ENCODE measurements at places on chromosomes 7 and 10. TPM values are rescaled to one million over a fixed set of nuclear protein-coding genes. Genes with fewer than 3 reads are reported as not detected.

Gene FOXL3
- total RNA-seq, result not detected

Gene ZFYVE27
- total RNA-seq, result 15.7 TPM

Gene ACTL6B
- not detected for total RNA-seq

Gene DMBT1
- not detected for total RNA-seq

Gene MBL2
- total RNA-seq, result not detected

Gene MTERF1
- total RNA-seq, result 10.4 TPM

Gene RSPH10B
- total RNA-seq, result 2.1 TPM

Gene PTPRE
- 154 TPM for total RNA-seq

Gene SPDYE8
- not detected for total RNA-seq

Gene OR2F1
- total RNA-seq, result not detected

Gene MCM10
- 2.0 TPM for total RNA-seq

Gene SLIT1
- under 0.01 TPM for total RNA-seq

Gene SFTPD
- total RNA-seq, result not detected

Gene CROT
- 5.0 TPM for total RNA-seq

Gene ACSL5
- total RNA-seq, result 59.6 TPM

Gene PROSER2
- total RNA-seq, result 4.0 TPM

Gene SFTPA1
- total RNA-seq, result not detected

Gene PTER
- 12.2 TPM for total RNA-seq

Gene PNLIP
- not detected for total RNA-seq

Gene LRRC4
- total RNA-seq, result 1.4 TPM

Gene GDF2
- total RNA-seq, result not detected

Gene HOXA1
- total RNA-seq, result 0.43 TPM

Gene RARRES2
- total RNA-seq, result 0.54 TPM

Gene TMEM229A
- total RNA-seq, result not detected

Measured in dermis lymphatic vessel endothelial cell (primary cell).